ENCODE measurements at places on chromosomes 12 and 14.

DNA sequence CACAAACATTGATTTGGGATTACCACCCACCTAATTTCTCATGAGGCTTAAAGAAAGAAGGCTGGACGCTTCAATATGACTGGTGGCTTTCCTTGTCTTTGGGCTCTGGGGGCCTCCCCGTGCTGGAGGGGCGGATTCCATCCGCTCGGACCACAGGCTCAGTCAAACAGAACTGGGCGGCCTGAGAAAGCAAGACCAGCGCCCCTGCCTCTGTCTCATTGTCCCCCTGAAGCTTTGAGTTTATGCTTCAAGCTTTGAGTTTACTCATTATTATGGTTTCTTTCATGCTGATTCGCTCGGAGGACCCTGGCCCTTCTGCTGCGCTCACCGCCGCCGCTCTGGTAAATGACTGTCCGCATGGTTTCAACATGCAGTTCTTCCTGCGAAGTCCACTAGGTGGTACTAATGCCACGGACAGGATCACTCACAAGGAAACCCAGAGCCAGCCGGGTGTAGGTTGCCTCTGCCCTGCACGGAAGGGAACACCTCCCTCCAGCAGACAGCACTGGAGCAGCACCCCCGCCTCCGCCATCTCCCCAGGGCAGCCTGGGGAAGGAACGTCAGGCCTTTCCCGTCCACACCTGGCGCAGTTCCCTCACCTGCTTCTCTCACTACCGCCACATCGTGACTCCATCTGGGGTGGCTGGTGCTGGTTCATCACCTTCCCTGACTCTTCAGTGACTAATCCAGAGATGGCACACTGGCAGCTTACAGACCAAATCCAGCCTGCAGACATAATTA is 13.2 kb upstream of the TIGAR start:
- DNase-seq: no peak

DNA sequence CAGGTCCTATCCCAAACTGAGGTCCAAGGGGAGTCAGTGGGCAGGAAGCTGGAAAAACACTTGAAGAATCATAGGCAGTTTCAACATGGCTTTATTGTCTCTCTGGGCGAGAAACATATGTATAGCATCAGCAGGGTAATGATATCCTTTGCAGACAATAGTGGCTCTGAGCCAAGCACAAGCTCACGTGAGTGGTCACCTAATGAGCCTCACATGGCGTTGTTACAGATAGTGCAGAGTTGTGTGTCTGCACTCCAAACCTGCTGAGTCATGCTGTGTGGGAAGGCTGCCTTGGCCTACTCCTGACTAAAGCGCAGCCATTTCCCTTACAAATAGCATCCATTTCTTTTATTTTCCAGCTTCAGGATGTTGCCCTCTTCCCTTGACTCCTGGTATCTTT is 105.2 kb upstream of the SYT1 start:
- DNase-seq: no peak

GRCh38 chr12:6165395-6165794 is 34.8 kb upstream of the CD9 start:
- no peak for DNase-seq

DNA sequence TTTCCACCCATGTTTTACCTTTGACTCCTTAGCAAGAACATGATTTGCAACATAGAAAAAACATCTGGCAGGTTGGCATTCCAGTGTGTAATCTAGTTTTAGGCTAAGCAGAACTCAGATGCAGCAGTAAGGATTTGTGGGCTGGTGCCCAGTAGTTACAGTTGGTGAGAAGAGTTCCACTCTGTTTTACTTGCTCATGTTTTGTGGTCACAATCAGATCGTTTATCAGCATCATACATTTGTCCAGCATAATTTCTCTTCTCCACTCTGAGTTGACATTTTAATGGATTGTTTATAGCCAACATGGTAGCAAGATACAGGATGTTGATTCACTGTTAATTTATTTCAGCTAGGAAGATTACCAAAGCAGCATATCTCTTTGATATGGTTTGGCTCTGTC is 120.0 kb downstream of the PDE6H start:
- DNase-seq: no peak

GRCh38 chr14:92922883-92923743 is at the start of gene CHGA:
Gene CHGA (plus strand): TSS chr14:92923150. CDS start chr14:92923360, 210 bp downstream.
- peak; percentile 60 for DNase-seq

DNA sequence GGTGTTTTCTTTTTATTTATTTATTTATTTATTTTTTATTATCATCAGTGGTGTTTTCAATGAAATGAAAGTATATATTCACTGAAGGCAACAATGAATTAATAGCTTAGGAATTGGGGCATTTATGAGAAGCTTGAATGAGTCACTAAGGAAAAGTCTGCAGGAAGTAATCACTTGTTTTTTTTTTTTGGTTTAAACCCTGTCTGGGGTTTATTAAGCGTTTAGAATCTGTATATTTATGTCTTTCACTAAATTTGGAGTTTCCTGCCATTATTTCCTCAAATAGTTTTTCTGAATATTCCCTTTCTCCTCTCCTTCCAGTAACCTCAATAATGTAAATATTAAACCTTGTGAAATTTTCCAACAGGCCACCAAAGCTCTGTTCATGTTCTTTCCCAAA is 85.5 kb downstream of the TESC start:
- no peak for DNase-seq

GRCh38 chr12:120497524-120498150 is 1.7 kb downstream of the DYNLL1 start:
- no peak for DNase-seq

DNA sequence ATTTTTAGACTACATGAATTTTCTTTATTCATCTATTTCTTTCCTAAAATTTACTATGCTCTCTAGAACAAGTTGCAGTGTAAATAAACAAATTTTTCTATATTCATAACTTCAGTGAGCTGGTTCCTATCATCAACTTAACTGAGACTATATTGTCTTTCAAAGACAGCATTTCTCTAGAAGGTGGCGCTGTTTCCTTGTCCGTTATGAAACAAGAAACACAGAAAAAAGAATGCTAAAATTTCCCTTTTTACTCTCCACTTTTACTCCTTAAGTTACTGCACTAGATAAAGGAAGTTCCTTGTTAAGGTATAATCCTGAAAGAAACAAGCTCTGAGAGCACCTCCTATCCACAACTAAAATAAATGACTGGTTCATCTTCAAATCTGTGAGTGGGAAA is 8.2 kb upstream of the CLEC2A start:
- no peak for DNase-seq

GRCh38 chr14:55593698-55594097 is 13.7 kb downstream of the KTN1 start:
- DNase-seq: no peak

DNA sequence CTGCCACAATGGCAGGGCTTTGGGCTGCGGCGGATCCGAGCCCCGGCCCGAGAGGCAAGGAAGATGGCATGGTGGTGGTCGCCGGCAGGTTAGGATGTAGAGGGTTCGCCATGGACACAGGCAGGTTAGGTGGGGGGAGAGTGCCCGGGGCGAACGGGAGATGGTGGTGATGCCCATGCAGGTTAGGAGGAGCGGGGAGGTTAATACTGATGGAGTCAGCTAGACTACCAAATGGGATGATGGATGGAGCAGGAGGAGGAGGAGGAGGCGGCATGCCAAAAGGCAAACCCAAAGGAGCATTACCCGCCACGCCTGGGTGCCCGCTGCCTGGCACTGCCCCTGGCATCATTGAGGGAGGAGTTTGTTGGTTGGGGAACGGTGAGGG is 6.2 kb downstream of the MYL6 start:
- no peak for DNase-seq

- peak; percentile 6 for DNase-seq
Observed at GRCh38 chr14:94681300-94682060, 69.3 kb downstream of the SERPINA3 start.

DNA sequence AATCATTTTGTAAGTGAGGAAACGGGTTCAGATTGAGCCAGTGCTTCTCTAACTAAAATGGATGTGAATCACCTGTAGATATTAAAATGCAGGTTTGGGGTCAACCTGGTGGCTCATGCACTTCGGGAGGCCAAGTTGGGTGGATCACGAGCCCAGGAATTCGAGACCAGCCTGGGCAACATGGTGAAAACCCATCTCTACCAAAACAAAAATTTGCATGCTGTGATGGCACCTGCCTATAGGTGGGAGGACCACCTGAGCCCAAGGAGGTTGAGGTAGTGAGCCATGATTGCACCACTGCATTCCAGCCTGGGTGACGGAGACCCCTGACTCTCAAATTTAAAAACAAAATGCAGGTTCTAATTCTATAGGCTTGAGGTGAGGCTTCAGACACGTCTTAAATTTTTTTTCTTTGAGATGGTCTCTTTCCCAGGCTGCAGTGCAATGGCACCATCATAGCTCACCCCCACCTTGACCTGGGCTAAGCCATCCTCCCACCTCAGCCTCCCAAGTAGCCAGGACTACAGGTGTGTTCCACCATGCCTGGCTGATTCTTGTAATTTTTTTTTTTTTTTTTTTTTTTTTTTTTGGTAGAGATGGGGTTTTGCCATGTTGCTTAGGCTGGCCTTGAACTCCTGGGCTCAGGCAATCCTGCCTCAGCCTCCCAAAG is 9.0 kb downstream of the TUBA1C start:
- DNase-seq: no peak

GRCh38 chr12:67810166-67810565 is 161.6 kb downstream of the DYRK2 start:
- no peak for DNase-seq

GRCh38 chr12:12017135-12017581 is 53.6 kb upstream of the BCL2L14 start:
- no peak for DNase-seq

DNA sequence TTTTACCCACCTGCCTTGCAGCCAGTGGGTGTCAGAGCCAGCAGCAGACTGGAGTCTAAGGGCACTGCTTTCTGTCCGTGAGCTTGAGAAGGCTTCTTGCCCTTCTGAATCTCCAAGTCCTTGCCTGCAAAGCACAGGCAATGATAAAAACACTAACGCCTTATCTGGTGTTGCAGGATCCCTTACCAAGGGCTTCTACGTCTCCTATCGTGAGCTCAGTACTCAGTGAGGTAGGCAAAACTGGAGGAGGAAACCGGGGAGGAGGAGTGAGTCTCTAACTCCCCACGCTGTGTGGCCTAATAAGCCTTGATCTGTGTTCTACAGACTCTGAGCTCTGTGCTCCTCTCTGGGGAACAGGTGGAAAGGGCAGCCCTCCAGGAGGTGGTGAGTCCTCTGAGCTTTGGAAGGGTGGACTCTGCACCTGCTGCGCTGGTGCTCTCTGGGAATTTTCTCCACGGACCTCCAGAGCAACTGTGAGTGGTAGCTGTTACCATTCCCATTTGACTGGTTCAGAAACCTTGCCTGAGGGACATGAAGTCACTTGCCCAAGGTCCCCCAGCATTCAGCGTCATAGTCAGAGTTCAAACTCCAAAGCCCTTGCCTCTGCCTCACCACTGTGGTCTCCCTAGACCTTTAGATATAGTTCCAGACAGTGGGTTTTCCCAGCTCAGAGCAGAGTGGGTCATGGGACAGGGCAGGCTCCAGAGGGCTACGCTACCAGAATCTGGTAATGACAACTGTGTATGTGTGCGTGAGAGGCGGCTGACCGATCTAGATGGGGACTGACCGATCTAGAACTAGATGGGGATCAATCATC is 7.0 kb upstream of the MARK3 start:
- no peak for DNase-seq

DNA sequence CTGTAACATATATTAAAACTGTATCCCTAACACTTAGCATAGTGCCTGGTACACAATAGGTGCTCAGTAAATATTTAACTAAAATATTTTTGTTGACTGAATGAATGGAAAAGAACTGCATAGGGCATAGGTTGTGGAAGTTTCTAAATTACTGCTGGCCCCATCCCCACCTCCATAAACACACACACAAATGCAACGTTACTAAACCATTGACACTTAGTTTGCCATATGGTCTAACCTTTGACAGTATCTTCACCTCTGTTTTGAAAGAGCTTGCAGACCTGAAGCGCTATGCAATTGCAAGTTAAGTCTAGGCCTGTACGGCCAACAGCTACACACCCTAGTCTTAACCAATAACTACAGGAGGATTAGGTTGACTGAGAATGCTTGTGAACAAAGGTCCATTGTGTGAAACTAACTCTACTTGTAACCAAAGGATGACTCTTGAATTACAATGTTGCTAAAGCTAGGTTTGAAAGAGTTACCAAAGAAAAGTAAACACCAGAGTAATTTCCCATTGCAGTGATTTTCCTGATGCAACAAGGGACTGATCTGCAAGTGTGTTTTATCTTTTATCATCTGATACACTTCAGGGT is 924 bp upstream of the MANSC1 start:
- DNase-seq: no peak

DNA sequence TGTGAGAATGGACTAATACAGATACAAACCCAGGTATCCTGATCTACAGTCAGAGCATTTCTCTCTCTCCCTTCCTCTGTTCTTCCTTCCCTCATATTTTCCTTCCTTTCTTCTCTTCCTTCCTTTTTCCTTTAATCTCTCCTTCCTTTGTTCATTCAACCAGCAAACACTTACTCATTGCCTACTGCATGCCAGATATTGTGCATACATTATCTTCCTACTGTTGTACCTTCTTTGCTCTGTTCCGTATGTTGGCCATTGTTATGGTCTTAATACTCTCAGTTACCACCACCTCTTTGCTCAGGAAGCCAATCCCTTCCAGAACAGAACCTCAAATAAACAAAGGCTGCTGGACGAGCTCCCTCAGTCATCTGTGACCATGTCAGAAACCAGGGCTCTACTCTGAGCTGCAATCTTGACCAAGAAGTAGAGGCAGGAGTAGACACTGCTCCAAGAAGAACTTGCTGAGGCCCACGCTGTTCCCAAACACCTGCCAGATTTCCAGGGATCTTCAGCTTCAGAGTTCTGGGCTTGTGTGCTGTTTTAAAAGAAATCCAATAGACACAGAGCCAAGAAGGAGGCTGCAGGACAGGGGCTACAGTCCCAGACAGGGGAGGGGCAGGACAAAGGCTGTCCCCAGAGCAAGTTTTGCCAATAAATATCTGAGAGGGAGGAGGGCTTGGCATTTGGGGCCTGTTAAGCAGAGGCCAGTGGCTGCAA is 526.7 kb upstream of the TBX3 start:
- DNase-seq: no peak

GRCh38 chr12:111870706-111871105 is 28.7 kb downstream of the MAPKAPK5 start:
- no peak for DNase-seq

DNA sequence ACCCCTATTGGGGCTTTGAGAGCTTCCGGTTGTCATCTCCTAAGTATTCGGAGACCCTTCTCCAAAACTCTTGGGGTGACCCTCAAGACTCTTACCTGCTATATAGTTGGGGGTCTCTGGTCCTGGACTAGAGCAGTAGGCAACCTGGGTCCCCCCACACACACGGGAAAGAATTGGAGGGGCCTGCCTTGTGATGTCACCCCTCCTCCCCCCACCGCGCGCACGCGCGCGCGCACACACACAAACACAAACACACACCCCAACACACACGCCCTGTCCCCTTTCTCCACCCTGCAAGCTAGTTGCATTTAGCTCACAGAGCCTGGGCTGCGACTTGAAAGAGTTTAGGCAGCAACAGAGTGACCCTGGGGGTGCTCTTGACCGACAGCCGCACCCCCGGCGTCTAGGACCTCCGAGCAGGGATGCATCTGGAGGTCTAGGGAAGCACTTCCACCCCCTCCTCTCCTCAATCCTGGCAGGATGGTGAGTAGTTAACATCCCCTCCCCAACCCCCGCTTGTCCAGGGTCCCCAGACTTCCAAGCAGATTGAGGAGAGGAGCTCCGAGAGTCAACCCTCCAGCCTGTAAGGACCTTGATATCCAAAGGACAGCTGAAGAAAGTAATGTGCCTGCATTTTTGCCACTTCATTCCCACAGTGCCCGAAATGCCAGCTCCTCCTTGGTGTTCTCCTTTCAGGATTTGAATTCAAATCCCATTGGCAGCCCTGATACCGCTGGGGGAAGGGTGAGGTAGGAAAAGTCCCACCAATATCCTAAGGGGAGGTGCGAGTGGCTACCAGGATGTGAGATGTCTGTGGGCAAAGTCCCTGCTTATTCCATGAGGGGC is 1.4 kb upstream of the DNAJC14 start:
- DNase-seq: peak; percentile 52

- DNase-seq: no peak
Observed at GRCh38 chr12:116539361-116539771, 19.8 kb upstream of the MAP1LC3B2 start.

All from stimulated activated CD4-positive, alpha-beta T cell treated with anti-CD3 and anti-CD28 coated beads, Interleukin-2, amount 100 ng/mL, for 24 hours (primary cell).